HS-5 (cell line): ENCODE measurements at places on chromosomes 1 and 21.

DNA sequence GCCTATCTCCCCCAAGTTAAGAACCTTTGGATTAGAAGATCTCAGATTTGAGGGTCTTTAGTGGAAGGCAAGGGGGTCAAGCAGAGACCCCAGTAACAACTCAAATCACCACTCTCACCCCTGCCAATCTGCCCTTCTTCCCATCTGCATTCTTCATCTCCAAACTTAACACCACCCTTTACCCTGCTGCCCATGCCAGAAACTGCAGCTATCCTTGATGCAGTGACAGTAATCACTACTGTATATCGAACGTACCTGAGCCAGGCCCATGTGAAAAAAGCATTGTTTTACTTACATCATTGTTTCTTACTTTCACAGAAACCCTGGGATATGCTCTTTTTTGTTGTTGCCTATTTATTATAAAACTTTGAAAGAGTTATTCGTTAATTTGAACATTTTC, 26.5 kb downstream of the NSUN4 start:
- DNase-seq: no peak

DNA sequence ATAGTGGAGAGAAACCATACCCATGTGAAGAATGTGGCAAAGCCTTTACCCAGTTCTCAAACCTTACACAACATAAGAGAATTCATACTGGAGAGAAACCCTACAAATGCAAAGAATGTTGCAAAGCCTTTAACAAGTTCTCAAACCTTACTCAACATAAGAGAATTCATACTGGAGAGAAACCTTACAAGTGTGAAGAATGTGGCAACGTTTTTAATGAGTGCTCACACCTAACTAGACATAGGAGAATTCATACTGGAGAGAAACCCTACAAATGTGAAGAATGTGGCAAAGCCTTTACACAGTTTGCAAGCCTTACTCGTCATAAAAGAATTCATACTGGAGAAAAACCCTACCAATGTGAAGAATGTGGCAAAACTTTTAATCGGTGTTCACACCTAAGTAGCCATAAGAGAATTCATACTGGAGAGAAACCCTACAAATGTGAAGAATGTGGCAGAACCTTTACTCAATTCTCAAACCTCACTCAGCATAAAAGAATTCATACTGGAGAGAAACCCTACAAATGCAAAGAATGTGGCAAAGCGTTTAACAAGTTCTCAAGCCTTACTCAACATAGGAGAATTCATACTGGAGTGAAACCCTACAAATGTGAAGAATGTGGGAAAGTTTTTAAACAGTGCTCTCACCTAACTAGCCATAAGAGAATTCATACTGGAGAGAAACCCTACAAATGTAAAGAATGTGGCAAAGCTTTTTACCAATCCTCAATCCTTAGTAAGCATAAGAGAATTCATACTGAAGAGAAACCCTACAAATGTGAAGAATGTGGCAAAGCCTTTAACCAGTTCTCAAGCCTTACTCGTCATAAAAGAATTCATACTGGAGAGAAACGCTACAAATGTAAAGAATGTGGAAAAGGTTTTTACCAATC, 80.0 kb downstream of the JMJD4 start:
- DNase-seq: no peak

GRCh38 chr1:24015221-24016210, 35.4 kb upstream of the SRSF10 start:
- no peak for DNase-seq

GRCh38 chr1:54046671-54047383, 6.2 kb downstream of the TMEM59 start:
- DNase-seq: peak; percentile 22

DNA sequence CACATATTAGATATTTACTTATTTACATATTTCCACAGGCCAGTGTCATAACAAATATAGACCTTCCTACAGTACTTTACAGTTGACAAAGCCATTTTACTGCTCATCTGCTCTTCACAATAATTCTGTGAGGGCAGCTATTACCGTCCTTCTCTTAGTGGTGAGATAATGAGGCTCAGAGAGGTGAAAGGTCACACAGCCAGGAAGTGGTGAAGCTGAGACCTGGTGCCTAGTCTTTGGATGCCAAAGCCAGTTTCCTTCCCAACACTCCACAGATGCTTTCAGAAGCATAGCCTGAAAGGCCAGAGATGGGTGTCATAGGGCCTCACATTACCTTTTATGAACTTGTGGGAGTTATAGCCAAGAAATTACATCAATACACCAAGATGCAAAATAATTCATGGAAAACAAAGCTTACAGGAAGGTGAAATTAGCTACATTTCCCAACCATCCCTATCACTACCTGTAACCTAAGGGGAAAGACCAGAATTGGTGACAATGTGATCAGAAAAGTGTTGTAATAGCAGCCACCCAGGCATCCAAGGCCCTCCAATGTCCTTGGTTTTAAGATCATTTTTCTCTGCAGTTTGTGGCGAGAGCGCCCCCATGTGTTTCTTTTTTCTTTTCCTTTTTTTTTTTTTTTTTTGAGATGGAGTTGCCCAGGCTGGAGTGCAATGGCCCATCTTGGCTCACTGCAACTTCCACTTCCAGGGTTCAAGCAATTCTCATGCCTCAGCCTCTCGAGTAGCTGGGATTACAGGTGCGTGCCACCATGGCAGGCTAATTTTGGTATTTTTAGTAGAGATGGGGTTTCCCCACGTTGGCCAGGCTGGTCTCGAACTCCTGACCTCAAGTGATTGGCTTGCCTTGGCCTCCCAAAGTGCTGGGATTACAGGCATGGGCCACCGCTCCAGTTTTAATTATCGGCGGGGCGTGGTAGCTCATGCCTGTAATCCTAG, 26.5 kb upstream of the RPL11 start:
- no peak for DNase-seq

DNA sequence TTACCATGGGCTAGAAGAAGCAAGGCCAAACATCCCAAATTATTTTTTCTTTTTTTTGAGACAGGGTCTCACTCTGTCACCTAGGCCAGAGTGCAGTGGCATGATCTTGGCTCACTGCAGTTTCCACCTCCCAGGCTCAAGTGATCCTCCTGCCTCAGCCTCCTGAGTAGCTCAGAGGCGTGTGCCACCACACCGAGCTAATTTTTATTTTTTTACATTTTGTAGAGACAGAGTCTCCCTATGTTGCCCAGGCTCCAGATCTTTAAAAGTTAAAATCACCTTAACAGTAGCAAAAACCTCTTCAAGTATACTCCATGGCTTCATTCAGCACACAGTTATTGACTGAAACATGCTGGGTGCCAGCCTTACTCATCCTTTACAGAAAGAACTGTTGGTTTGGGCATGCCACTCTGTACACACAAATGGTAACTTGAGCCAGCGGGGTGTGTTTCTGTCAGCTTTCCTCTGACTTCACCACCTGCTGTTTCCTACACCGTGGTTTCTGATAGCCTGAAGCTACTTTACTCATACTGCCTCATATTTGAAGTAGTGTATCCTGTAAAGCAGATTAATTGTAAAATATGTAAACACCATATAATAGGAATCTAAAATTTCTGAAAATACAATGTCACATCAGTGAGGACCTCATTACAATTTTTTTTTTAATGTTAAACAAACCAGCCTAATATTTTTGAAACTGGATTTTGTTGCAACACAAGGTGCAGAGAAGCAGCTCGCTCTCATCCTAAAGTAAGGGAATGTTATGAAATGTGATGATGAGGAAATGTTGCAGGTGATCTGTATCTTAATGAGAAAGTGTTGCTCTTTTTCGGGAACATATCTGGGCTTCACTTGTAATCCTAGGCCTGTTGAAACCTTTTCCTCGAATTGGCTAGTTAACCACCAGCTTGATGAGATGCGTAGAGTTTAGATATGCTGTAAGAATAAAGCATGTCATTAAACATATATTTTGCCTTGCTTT, 113.9 kb downstream of the ATP5PO start:
- DNase-seq: peak; percentile 22

- no peak for DNase-seq
These were observed 71.3 kb downstream of the RPE65 start for GRCh38 chr1:68378296-68379084.
